ENCODE measurements at places on chromosomes 1 and 21.

DNA sequence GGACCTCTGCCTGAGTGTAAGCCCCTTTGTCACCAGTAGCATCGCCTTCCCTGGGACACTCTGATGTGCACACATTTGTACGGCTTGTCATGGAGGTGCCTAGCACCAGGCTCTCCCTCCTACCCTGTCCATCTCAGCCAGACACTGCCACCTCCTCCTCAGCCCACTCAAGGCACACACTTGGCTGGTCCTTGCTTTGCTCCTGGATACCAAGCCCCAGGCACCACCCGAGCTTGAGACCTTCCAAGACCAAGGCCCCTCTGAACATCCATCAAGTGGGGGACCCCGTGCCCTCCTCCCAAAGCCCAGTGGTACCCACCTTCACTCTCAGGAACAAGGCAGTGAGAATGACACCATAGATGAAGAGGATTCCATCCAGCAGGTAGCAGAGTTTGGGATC is 78.0 kb downstream of the CD247 start:
- no peak for DNase-seq

GRCh38 chr1:65470766-65471165 is 50.3 kb downstream of the LEPR start:
- DNase-seq: no peak

DNA sequence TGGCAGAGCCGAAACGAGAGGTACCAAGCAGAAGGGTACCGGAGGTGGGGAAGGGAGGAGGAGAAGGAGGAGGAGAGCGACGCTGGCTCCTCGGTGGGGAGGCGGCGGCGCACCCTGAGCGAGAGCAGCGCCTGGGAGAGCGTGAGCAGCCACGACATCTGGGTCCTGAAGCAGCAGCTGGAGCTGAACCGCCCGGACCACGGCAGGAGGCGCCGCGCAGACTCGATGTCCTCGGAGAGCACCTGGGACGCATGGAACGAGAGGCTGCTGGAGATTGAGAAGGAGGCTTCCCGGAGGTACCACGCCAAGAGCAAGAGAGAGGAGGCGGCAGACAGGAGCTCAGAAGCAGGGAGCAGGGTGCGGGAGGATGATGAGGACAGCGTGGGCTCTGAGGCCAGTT is 32.4 kb downstream of the STYXL2 start:
- no peak for DNase-seq

DNA sequence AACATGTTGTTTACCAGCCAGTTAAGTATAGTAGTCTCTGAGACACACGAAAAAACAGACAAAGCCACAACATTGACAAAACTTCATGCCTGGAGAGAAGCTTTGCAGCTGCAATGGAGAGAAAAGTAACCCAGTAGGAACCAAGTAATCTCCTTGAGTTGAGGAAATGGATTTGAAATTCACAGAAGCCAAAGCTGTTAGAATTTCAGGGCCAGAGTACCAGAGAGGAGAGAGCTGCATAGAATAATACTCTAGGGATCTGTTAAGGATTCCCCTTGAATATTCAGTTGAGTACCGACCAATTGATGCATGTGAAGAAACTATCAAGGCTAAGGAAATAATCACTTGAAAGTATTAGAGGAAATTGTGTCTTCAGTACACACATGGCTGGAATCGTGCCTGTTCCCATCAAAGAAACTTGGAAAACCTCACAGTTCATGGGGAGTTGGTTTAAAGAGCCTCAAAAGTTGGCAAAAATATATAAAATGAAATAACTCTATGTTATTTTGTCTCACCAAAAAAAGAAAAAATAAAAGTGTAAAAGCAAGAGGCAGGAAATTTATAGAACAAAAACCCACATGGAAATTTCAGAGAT is 324.0 kb upstream of the NEGR1 start:
- DNase-seq: no peak

DNA sequence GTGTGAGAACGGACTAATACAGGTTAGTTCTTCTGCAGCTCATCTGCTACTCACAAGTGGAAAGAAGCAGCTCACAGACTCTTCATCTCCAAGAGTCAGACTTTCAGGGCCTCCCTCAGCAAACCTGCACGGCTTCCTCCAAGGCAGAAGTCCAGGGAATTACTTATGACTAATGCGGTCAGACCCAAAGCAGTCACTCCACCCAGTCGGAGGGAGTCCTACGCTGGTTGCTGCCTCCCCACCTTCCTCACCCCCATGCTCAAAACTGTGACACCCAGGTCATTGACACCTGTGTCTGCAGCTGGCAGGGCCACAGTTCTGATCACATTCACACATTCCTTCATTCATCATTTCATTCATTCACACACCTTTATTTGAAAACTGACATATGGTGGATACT is 38.4 kb upstream of the PRDM2 start:
- no peak for DNase-seq

DNA sequence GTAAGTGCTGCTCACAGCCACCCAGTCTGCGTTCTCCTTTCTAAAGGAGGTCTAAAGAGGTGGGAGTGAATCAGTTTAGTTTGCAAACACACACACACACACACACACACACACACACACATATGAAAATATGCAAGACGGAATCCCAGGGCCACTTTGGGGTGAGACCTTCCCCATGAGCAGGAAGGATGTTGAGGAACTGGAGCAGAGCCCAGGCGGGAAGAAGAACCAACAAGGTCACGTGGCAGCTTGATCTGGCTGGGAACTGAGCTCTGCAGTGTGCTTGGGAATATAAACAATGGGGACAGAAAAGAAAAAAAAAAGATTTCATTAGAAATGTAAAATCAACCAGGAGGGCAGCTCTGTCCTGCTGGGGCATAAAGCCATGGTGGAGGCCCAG is 32.6 kb downstream of the OR2G3 start:
- no peak for DNase-seq

GRCh38 chr1:175822580-175822979 is 79.2 kb upstream of the TNR start:
- DNase-seq: no peak

GRCh38 chr1:68459091-68459490 is 9.3 kb upstream of the RPE65 start:
- DNase-seq: no peak

DNA sequence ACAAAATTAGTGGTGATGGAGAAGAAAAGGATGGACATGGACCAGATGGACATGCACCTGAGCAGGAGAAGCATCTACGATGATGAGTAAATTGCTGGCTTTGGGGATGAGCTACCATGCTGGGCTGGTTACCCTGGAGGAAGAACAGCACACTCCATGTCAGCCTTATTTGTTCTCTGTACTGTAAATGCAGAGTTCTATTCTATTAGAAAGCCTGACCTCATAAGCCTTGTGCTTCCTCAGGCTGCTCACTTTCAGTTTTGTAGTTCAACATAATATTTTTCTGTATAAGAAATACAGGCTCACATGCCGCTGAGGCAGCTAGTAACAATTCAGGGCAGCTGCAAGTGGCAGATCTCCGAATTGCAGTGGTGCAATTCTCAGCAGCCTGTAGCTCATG is 249.6 kb downstream of the PLA2G4A start:
- no peak for DNase-seq

DNA sequence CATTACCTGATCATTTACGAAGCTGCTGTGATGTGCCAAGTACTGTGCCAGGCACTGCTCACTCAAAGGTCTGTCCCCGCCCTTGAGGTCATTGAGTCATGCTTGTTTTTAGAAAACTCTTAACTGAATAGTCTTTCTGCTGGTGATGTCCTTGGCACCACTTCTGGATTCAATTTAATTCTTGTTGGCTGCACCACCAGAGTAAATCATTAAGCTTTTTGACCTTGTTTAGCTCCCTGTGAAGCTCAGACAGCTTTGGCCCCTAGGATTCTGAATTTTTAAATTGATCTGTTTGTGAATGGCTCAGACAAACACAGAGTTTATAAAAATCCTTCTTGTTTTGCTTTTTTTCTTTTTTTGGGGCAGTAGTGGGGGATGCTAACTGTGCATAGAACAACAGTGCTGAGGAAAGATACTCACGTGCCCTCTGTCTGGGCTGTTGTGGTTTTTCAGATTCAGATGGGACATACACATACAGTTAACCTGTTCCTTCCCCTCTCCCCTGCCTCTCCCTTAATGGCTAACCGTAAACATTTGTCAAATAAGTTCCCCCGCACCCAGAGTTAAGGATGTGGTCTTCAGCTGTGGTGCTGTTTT is 67.6 kb downstream of the MTR start:
- no peak for DNase-seq

GRCh38 chr1:32421775-32422174 is 27.5 kb upstream of the BSDC1 start:
- no peak for DNase-seq

DNA sequence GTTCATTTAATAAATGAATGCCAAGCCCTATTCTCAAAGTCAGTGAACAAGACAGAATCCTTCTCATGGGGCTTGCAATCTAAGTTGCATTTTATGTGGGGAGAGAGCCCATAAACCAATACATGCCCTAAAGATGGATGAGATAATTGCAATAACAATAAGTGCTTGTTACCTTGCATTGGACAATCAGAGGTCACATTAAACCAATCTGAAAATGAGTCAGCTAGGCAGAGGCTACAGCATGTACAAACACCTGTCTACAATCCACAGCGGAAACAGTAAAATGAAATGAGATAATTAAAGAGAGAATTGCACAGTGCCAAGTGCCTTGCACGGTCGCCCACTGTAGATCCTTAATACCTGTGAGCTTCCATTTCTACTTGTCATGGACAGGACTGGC is 7.4 kb upstream of the IGFN1 start:
- no peak for DNase-seq

GRCh38 chr1:62689524-62689923 is 1.3 kb upstream of the DOCK7 start:
- no peak for DNase-seq

- DNase-seq: no peak
These were observed 41.0 kb upstream of the IFFO2 start for GRCh38 chr1:18997508-18997907.

DNA sequence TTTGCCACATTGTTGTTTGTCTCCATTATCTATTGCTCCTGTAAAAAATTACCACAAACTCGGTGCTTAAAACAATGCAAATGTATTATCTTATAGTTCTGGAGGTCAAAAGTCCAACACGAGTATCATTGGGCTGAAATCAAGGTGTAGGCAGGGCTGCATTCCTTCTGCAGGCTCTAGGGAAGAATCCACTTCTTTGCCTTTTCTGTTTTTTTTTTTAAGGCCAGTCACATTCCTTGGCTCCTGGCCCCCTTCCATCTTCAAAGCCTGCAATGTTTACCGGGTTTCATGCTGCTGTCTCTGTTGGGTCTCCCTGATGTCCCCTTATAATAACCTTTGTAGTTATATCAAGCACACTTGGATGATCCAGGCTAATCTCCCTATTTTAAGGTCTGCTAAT is 212.7 kb downstream of the PTBP2 start:
- no peak for DNase-seq

DNA sequence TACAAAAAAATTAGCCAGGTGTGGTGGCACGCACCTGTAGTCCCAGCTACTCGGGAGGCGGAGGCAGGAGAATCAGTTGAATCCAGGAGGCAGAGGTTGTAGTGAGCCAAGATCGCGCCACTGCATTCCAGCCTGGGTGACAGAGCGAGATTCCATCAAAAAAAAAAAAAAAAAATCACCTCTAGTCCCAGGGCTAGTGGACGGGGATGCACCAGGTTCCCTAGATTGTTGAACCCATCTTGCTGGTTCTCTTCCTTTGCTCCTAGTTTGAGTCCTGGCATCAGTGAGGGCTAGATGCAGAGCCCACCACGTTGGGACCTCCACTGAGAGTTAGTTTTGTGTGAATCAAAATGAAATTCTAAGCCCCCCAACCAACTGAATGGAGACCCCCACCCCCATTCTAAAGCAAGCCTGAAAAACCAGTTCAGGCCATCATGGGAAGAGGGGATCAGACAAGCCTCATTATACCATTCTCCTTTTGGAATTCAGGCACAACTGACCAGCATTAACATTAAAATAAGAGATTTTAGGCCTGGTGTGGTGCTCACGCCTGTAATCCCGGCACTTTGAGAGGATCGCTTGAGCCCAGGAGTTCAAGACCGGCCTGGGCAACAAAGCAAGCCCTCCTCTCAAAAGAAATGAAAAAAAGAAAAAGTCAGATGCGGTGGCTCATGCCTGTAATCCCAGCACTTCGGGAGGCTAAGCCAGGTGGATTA is 17.9 kb upstream of the L1TD1 start:
- DNase-seq: no peak

GRCh38 chr1:235601104-235601503 is 48.5 kb downstream of the GNG4 start:
- no peak for DNase-seq

DNA sequence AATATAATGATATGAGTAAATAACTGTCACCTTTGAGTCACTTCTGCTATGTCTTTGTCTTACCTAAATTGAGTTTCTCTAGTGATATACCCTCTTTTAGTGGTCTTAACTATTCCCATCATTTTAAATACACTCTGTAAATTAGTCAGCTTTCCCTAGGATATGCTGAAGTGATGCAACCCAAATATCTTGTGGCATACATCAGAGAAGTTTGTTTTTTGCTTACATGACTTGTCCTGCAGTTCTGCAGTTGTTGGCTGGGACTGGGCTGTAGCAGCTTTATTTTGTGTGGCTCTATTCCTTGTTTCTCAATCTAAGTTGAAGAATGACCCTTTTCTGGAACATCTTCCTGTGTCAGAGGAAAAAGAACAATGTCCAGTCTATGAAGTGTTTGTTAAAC is 76.4 kb downstream of the TTC3 start:
- DNase-seq: no peak

GRCh38 chr1:10306435-10306834 is 92.4 kb upstream of the PGD start:
- no peak for DNase-seq

DNA sequence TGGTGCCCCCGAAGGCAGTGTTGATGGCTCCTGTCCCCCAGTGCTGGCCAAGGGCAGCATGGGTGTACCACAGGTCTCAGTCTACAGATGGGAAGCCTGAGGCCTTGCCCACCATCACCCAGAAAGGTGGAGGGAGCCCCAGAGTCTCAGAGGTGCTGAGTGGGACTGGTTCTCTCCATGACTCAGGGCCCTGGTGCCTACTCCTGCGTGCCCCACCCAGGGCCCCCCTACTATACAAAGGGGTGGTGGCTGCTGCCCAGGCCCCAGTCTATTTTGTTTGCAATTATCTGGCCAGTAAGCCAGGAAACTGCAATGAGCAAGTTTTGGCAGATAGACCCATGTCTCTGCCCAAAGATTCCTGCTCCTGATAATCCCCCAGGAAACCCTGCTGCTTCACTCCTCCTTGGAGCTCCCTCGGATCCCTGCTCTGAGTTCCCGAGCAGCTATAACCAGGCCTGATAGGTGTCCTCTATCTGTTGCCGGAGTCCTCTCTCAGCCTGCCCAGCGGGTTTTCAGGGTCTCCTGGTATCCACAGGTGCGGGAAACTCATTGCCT is 41.7 kb downstream of the EDN2 start:
- no peak for DNase-seq

Data from CD4-positive, alpha-beta T cell treated with Interferon alpha-2 for 1 hour (primary cell).